ENCODE measurements at places on chromosomes 2 and 18.

DNA sequence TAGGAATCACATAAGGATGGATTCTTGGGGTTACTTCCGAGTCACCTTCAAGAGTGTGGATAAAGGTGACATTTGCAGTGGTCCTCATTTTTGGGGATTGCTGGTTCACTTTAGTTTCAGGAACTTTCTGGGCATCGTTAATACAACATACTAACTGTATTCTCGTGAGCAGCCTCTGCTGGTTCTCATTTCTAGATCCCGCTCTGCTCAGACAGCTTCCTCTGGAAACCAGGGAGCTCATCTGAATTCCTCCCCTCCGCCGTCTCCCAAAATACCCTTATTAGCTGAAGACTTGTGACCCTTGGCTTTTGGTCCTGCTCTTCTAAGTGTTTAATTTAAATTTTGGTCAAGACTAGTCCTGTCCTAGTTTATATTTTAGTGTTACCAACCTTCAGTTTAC is 64.5 kb downstream of the ZNF532 start:
- no peak for DNase-seq

- DNase-seq, result no peak
Measured at GRCh38 chr2:231422056-231422455, 26.5 kb downstream of the B3GNT7 start.

DNA sequence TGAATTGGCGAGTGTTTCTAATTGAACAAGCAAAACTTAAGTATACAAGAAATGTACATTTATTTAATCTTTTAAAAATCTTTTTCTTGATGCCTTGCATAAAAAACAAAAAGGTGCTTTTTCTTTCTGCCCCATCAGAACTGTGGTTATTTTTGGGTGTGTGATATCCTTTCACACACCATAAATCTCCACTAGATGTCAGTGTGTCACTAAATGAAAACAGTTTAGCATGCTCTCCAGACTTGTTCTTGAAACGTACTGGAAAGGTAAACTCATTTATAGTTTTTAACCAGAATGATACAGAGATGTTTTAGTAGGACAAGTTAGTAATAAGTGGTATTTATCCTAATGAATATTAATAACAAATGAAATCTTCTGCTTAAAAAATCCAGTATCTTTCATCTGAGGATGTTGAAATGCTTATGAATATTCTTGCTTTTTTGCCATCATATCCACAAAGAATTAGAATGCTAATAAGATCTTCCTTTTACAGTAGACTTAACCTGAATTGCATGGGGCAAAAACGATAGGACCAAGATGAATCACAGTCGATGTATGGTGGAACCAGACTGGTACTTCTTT is 96.8 kb downstream of the UBE2E3 start:
- DNase-seq, result peak; percentile 72

GRCh38 chr2:121790276-121790956 is 35.0 kb downstream of the TSN start:
- no peak for DNase-seq

- DNase-seq, result no peak
Measured at GRCh38 chr18:13531681-13532325, 194.6 kb downstream of the FAM210A start.

DNA sequence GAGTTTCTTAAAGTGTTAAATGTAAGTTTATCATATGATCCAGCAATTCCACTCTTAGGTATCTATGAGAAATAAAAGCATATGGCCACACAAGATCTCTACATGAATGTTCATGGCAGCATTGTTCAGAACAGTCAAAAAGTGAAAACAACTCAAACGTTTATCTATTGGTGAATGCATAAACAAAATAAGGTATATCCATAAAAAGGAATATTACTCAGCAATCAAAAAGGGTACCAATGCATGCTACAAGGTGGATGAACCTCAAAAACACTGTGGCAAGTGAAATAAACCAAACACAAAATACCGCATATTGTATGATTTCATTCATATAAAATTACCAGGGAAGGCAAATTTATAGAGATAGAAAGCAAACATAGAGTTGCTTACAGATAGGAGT is 337.6 kb downstream of the PIK3C3 start:
- DNase-seq, result no peak

- DNase-seq, result peak; percentile 75
Measured at GRCh38 chr2:23698721-23699579, 228.0 kb downstream of the ATAD2B start.

GRCh38 chr18:35099911-35100310 is 58.7 kb downstream of the MAPRE2 start:
- DNase-seq, result no peak

DNA sequence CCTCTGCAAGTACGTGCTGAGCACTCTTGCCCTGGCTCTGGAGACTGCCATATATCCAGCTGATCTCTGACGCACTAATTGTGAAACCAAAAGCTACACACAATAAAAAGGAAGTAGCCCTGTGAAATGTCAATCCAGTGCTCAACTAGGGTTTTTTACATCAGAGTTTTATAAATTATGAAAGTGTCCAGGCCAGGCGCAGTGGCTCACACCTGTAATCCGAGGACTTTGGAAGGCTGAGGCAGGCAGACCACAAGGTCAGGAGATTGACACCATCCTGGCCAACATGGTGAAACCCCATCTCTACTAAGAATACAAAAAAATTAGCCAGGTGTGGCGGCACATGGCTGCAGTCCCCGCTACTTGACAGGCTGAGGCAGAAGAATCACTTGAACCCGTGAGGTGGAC is 24.5 kb upstream of the PEX13 start:
- no peak for DNase-seq

DNA sequence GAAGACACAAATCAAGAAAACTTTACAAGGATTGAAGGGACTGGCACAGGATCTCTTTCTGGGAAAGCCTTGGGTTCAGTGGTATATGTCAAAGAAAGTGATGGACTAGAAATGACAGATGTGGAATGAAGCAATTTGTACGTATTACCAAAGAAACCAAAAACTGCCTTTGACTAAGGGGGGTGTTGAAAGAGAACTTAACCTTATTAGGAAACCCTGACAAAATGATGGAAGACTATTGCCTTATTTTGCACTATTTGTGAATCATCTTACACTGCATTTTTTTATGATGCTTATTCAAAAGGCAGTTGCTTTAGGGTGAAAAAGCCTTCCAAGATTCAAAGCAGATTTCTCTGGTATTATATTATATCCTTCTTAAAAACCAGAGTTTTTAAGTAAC is 4.0 kb downstream of the TSGA10 start:
- DNase-seq, result no peak

GRCh38 chr2:150383587-150383986 is 103.9 kb downstream of the RND3 start:
- peak; percentile 27 for DNase-seq

DNA sequence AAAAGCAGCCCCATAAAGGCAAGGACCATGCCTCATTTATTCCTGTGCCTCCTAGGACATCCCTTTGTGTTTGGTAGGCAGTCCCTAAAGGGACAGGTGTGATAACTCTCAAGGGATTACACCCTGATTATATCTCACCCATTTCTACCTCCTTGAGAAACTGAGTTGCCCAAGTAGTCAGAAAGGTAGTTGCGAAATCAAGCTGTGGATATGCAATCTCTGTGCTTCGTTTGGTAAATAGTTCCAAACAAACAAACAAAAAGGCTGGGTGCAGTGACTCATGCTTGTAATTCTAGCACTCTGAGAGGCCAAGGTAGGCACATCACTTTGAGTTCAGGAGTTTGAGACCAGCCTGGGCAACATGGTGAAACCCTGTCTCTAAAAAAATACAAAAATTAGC is 100.2 kb upstream of the ARL5A start:
- peak; percentile 37 for DNase-seq

DNA sequence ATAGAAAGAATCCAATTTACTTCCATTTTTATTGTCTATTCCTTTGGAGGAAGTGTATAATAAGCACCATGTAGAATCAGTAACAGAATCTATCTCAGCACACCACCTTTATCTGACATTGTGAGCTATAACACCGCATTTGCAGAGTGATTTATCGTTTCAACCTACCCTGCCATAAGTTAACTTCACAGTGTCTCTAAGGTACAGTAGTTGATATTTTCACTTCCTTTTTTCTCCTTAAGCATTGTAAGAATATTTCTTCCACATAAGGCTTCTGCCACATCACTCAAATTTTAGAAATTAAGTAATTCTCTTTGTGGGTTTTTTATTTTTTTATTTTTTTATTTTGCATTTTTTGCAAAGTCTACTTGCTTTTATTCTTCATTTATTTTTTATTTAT is 107.1 kb downstream of the TMX3 start:
- no peak for DNase-seq
